ENCODE measurements at places on chromosomes 5 and 9.

GRCh38 chr5:926417-927171, 33.9 kb downstream of the TRIP13 start:
- no peak for DNase-seq

DNA sequence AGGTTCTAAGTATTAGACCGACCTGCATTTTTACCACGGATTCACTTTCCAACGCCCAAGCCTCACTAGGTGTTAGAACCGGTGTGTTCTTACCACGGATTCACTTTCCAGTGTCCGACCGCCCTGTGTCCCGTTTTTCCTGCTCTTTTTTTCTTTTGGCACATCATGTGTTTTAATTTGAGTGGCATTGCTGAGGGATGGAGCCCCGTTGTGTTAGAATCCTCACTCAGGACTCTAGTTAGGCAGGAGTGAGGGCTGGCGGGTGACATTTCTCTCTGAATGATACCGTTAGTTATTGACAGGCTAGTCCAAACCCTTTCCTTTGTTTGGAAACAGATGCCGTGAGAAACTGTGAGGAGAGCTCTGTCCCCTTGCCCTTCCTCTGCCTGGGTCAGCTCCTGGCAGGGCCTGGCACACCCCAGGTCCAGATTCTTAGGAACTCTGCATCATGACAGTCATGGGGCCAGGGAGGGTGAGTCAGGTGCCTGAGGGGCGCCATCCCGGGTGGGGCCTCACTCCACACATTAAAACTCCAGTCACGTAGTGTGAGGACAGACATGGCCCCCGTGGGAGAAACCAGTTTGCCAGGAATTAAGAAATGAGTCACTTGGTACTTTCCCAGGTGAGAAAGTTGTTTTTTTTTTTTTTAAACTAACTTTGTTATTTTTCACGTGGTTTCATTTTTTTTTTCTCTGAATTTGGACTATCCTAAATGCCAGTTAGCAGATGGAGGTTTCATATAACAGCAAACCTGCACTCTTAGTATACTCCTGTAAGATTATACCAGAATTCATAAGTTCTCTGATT, 15.8 kb downstream of the EXOC3 start:
- no peak for DNase-seq

GRCh38 chr5:77129391-77129990, 42.4 kb upstream of the ZBED3 start:
- peak; percentile 40 for DNase-seq

DNA sequence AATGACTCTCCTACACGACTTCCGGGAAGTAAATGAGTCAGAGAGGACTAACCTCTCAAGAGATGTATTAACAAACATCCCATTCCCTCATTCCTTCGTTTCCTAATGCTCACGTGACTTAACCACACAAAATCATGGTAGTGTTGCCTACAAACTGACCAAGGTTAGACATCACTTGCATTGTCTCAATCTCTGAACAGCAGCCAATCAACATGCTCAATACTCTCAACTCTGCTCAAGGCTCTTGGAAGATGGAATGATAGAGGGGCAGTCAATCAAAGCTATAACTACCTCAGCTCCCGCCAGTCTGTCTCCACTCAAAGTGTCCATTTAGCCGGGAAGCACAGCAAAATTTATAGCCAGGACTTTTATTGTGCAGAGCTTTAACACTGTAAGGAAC, 143.8 kb upstream of the PIK3R1 start:
- DNase-seq: no peak

- no peak for DNase-seq
Measured at GRCh38 chr5:90615355-90615754, 56.8 kb downstream of the ADGRV1 start.

GRCh38 chr9:86128235-86128822, 29.0 kb upstream of the GOLM1 start:
- DNase-seq: no peak

- DNase-seq: peak; percentile 35
Measured at GRCh38 chr5:75108931-75109596, 56.7 kb upstream of the GCNT4 start.

- no peak for DNase-seq
Measured at GRCh38 chr5:172956228-172956627, 3.0 kb upstream of the RPL26L1 start.

GRCh38 chr5:82150559-82150958, 127.6 kb downstream of the RPS23 start:
- DNase-seq: no peak

DNA sequence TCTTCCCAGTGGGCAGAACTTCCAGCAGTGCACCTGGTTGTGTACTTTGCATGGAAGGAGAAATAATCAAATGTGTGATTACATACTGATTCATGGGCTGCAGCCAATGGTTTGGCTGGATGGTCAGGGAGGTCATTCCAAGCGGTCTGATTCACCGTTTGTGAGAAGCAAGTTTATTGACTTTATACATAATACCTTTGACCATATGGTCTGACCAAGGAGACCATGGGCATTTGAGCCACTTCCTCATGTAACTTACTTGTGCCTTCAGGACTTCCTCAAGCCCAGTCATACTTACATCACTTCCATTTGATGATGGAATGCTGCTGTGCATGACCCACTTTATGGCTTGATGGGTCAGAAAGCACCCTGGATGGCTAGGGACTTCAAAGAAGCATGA, 41.1 kb downstream of the DAP start:
- DNase-seq: no peak

DNA sequence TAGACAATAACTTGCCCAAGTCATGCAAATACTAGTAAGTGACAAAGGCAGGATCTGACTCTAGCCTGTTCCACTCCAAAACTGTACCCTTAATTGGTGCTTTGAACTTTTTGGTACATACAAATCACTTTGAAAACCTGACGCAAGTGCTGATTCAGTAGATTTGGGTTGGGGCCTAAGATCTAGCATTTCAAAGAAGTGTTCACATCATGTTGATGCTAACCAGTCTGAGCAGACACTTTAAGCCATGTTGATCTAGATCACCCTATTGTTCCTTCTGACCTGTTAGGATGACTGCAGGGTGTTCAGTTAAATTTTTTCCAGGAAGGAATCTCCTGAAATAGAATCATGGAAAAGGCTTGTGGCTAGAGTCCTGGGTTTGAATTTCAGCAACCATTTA, 57.7 kb upstream of the CPEB4 start:
- DNase-seq: no peak

- DNase-seq: no peak
Measured at GRCh38 chr5:61651195-61651594, 319.1 kb downstream of the ZSWIM6 start.

DNA sequence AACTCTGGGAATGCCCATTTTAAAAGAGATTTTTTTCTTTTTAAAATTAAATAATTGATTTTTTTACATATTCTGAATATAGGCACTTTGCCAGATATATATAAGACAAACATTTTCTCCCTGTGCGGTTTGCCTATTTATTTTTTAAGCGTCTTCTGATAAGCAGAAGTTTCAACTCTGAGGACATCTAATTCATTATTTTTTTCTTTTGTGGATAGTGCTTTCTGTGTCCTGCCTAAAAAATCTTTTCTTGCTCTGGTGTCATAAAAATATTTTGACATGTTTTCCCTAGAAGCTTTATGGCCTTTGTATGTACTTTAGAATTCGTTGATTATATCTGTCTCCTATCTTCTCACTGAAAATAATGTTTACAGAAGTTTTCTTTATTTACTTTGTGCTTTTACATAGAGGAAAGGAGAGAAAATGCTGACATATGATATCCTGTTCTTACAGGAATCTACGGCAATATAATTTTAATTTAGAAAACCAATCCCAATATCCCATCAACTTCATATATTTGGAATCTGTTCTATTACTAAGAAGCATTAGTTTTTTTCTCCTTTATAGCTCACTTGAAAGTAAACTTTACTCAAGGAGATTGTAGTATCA, 111.9 kb upstream of the EFNA5 start:
- DNase-seq: no peak

GRCh38 chr5:20286512-20286911, 298.5 kb upstream of the CDH18 start:
- no peak for DNase-seq

DNA sequence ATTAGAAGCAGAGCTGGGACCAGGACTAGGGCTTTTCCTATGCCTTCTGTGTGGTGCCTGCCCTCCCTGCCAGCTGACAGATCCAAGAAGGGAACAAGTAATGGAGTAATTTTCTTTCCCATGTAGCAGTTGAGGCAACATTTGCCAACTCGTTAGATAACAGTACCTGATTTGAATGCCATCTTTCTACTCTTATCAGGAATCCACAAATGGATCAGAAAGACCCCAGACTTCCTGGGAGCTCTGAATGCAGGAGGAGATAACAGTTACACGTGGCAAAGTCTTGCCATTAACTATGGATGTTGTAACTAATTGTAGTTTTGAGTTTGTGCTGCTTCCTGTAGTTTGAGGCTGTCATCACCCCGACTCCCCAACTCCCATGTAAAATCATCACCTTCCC, 39.2 kb downstream of the RCL1 start:
- peak; percentile 18 for DNase-seq

- no peak for DNase-seq
Measured at GRCh38 chr5:98847054-98847453, 73.6 kb downstream of the RGMB start.

GRCh38 chr5:73895471-73895870, 269.5 kb downstream of the ARHGEF28 start:
- peak; percentile 22 for DNase-seq

DNA sequence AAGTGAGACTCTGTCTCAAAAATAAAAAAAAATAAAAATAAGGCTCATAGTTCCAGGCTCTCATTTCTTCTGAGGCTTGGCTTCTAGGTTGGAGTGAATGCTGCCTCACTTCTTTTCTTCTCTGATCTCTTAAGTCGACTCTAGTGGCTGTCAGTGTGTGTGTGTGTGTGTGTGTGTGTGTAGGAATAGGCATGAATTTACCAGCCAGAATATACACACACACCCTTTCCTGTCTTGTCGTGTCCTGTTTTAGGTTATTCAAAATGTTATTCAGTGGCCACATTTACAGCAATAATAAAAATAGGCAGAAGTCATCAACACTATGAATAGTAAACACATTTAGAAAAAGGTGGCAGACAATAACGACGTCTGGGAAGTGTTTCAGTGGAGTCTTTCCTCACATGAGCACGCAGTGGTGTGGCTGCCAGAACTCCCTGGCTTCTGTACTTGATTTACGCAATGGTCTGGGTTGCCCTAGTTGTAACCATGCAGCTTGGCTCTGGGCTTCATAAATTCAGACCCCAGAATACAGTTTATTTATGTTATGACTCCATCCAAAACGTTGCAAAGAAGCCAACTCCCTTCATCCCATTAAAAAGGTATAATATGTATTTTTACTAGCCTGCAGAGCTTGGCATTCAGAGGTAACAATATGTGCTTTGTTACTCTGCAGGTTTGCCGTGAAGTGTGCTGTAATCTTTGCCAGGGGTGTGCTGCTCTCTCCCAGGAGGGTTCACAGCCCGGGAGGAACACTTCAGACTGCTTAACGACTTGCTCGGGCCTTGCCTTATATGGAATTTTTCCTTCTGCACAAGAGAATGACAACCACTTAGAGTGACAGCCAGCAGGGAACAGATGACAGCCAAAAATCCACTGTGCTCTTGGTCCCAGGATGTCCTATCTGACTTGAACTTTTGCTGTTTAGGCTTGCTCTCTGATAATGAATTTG, 34.4 kb upstream of the PALM2AKAP2 start:
- no peak for DNase-seq

GRCh38 chr9:8071445-8071798, 271.8 kb upstream of the DMAC1 start:
- no peak for DNase-seq

- DNase-seq: peak; percentile 1
Measured at GRCh38 chr5:77892061-77893010, 116.2 kb upstream of the TBCA start.

GRCh38 chr9:8733131-8733954, 933.8 kb upstream of the DMAC1 start:
- no peak for DNase-seq

- DNase-seq: no peak
Measured at GRCh38 chr9:134040781-134041648, 15.7 kb downstream of the BRD3OS start.

DNA sequence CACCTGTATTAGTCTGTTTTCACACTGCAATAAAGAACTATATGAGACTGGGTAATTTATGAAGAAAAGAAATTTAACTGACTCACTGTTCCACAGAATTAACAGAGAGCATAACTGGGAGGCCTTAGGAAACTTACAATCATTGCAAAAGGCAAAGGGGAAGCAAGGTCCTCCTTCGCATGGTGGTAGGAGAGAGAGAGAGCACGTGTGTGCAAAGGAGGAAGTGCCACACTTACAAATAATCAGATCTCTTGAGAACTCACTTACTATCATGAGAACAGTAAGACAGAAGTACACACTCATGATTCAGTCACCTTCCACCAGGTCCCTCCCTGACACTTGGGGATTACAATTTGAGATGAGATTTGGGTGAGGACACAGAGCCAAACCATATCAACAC, 258.7 kb downstream of the TRIM32 start:
- DNase-seq: no peak

DNA sequence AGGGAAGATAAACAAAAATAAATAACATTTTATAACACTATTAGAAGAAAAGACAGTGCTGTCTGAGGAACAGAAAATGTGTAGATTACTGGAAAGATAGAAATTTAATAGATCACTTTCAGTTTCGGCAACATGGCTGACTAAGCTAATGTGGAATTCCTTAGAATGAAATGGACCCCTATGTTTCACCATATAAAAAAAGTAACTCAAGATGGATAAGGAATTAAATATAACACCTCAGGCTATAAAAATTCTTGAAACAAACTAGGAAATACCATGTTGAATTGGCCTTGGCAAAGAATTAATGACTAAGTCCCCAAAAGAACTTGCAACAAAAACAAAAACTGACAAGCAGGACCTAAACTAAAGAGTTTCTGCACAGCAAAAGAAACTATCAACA, 558.3 kb downstream of the CHSY3 start:
- DNase-seq: no peak

DNA sequence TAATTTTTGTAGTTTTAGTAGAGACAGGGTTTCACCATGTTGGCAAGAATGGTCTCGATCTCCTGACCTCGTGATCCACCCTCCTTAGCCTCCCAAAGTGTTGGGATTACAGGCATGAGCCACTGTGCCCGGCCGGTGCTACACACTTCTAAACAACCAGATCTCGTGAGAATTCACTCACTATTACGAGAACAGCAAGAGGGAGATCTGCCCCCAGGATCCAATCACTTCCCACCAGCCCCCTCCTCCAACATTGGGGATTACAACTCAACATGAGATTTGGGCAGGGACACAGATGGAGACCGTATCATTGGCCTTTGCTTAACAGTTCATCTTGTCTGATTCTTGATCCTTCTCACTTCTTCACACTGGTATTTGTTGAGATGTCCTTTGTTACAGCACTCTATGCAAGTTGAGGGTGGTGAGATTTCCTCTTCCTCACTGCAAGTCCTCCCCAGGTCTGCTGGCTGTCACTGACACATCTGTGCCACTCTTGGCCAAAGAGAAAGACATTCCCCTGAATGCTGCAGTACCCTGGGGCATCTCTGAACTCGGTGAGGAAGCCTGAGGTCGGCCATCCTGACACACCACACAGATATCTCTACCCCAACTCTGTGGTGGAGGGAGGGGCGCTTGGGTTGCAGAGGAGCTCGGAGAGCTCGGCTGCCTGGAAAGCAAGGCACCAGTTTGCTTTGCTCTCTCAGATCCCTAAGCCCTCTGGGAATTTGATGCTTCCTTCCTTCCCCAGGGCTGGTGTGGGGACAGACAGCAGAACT, 4.2 kb upstream of the SUB1 start:
- DNase-seq: no peak

All from Jurkat, Clone E6-1 (cell line).